Mesothelial cell of epicardium (in vitro differentiated cells): ENCODE measurements at places on chromosomes 3 and 15.
A peak's percentile ranks its signal among the peaks of the same experiment; 100 is the strongest.

- no peak for DNase-seq
Measured at GRCh38 chr3:189123595-189124387, 48.0 kb upstream of the TPRG1 start.

GRCh38 chr15:100863796-100864267 lies 15.8 kb upstream of the ALDH1A3 start:
- DNase-seq: no peak

DNA sequence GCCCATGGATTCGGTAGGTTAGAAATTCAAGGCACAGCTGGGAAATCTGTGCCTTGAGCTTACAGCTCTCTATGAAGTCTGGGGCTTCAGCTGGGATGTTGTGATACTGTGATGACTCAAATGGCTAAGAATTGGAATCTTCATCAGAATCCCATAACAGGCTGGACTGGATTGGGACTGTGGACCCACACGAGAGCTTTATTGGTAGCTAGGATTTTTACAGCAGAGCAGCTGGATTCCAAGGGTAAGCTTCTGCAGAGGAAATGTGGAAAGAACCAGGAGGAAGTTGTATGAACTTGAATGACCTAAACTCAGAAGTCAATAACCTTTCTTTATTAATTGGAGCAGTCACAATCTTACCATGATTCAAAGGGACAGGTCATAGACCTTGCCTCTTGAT lies 1187.1 kb downstream of the ROBO1 start:
- no peak for DNase-seq

DNA sequence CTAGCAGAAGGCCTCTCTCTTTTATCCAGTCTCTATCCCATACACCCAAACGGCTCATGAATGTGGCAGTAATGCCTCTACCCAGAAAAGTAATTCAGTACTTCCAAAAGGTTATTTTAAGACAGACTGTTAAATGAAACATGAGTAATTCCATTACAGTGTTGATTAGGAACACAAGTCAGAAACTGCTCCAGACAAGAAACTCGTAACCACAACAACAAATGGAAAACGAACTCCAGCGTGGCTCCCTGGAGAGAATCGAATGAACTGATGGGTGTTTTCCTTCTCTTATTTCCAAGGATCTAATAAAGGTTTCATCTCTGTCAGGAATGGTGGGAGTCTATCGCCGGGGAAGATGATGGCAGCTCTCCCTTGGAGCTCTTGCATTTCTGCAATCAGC lies 228.4 kb downstream of the MAGI1 start:
- DNase-seq: no peak

- no peak for DNase-seq
Measured at GRCh38 chr3:14141602-14142341, 16.9 kb downstream of the TMEM43 start.

DNA sequence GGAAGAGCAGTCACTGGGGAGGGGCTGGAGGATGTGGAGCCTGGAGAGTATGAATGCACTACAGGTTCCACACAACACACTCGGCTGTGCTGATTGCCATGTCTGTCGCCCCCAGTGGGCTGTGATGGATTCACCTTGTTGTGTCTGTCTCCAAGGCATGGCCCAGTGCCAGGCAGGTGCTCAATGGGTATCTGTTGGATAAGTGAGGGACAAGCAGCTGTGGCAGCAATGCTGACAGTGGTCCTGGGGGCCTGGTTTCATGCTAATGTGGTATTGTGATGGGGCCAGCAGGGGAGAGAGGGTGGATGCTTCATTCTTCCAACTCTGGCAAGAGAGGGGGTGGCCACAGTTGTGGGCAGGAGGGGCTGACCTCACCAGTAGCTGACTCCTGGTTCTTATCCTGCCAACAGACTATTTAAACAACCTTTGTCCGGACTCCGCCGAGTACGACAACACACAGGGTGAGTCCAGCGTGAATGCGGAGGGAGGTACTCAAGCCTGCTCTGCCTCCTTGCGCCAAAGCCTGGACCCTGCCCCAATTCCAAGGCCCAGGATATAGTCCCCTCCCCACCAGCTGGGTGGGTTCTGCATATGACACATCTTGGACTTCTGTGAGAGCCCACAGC lies 47.3 kb upstream of the NR2C2 start:
- no peak for DNase-seq

- DNase-seq: no peak
Measured at GRCh38 chr3:5731100-5731499, 543.6 kb downstream of the EDEM1 start.

DNA sequence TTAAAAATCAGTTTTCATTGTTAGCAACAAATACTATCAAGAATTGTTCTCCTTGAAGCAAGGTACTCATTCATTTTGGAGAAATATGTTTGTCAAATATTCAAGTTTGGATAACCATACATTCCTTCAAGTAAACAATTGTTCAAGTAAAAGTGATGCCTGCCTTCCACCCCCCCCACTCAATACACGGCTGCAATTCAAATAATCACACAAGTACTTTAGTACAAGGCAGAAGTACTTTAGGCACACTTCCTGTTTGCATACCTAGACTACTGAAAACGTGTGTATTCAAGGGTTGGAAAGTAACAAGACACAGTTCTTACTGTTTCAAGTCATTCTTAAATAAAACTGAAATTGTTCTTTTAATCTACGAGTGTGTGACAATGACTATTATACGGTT lies 45.4 kb downstream of the TJP1 start:
- DNase-seq: no peak

DNA sequence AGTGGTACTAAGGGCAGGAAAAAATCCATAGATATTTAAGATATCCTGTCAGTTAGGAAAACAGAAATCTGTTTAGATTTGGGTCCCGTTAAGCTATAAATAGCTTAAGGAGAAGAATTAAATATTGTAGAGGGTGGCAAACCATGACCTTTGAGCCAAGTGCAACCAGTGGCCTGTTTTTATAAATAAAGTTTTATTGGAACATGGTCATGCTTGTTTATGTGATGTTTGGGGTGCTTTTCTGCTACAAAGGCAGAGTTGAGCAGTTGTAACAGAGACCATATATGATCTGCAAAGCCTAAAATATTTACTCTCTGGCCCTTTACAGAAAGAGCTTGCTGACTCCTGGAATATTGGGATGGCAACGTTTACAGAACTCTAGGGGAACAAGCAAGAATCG lies 66.3 kb downstream of the SQOR start:
- DNase-seq: no peak

GRCh38 chr15:45829336-45830153 lies 194.7 kb downstream of the SQOR start:
- no peak for DNase-seq

DNA sequence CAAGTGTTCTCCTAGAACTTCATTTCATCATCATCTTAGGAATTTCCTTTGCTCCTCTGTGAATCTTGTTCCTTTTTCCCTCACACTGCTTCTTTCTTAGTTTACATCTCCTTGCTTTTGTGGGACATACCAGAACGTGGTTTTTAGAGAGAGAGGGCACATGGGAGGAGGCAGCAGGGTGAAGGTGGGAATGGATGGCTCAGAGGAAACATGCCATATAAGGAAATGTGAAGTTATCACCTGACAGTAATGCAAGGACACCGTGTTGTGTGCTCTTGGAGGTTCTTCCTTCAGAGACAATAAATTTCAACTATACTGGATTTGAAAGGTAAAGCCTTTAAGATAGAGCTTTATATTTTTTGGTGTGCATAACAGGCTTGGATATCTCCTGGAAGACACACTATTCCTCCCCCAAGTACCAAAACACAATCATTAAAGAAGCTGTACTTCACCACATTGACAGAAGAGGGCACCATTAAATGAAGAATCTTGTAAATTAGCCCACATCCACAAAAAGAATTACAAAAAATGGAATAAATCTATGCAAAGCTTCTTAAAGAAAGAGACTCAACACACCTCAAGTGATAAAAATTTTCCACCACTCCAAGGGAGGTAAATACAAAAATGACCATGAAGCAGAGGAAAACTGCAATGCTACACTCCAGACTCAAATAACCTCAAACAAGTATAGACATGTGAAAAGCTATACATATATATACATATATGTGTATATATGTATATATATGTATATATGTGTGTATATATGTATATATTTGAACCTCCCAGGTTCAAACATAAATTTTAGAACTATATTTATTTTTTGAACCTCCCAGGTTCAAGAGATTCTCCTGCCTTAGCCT lies 26.1 kb downstream of the RPL39L start:
- no peak for DNase-seq

- no peak for DNase-seq
Measured at GRCh38 chr3:145696011-145696410, 465.0 kb downstream of the PLOD2 start.

- DNase-seq: no peak
Measured at GRCh38 chr3:106215047-106215446, 346.2 kb upstream of the CBLB start.

GRCh38 chr3:64594134-64594533 lies 93.7 kb downstream of the ADAMTS9 start:
- DNase-seq: no peak

DNA sequence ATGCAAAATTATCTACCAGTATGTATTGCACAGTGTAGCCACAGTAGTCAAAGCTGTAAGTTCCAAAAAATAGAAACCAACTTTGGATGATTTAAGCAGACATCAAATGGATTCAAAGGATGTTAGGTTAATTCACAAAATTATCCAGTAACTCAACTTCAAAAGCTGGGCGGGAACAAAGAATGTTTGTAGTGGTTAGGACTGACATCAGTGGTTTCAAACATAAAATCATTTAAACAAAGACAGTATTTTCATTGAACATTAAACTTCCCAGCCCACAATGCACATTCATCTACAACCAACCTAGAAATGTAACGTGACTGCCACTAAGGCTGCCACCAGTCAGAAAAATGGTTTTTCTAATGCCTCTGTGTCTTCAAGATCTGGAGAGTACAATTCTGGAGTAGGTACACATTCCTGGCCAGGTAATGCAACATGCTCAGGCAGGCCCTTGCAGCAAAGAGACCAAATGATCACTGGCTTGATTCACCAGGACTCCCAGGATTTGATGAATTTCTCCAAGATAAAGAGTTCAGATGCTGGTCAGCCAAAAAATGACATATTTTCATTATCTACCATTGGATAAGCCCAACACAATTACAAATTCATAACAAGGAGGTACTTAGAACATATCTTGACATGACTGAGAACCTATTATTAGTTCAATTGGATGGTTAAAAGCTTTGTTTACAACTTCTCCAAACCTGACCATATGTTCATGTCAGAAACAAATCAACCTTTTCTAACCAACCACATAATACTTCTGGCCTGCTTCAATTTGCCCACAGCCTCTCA lies 189.8 kb upstream of the CNTN4 start:
- DNase-seq: no peak

DNA sequence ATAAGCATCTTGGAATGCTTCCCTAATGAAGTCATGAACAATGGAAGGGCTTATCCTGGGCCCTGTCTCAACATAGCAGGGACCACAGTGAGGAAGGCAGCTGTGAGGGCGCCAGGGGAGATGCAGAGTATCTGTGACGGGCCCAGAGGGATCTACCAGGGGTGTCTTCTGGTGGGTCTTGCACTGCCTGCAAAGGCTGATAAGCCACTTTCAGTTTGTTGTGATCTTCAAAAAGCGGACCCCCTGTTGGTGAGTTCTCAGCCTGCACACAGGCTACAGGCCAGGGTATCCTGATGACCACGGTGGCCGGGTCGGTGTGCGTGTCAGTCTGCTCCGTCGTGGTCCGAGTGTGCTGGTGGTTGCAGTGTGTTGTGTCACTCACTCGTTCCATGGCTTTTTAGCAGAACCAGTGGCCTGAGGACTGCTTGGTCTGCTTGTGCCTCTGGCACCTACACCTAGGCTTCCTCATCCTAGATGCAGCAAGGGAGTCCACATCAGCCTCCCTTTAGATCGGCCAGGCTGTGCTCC lies 46.8 kb downstream of the CHDH start:
- no peak for DNase-seq

GRCh38 chr3:160830796-160831195 lies 74.8 kb downstream of the PPM1L start:
- no peak for DNase-seq

DNA sequence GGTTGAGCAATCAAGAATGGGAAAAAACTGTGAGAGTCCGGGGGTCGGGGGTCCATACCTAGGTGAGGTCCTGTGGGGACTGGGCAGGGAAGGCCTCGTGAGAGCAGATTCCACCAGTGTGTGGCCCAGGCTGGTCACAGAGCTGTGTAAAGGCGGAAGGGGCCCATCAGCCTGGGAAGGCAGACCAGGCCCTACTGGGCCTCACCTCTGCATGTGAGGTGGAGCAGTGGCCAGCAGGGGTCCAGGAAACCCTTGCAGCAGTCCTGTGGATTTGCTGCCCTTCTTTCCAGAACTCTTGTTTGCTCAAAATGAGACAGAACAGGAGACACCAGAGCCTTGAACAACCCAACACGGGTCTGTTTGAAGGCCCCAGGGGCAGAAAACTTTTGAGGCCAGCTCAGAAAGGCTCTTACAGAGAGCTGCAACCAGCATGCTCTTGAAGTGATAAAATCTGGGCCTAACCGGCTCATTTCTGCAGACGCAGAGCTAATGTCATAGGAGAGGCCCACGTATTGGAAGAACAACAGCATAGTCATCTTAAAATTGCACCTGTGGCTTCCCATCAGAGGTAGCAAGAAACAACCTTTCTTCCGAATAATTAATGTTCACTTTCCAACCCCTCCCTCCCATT lies 30.3 kb upstream of the HHATL start:
- peak; percentile 19 for DNase-seq

DNA sequence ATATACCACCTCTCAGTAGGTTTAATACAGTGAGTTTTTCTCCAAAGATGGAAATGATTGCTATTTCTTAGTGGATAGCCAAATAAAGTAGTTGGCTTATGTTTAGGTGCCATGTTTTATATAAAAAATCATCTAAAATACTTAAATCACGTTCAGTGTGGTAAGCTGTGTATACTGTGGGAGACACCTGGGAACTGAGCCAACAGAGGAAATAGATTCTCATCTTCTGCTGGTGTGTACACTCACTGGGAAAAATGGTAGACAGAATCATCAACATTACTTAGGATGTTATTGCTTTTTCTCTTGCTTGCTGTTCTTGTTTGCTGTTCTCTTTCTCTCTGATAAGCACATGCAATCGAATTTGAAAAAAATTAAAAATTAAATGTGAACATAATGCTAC lies 112.6 kb upstream of the MB21D2 start:
- no peak for DNase-seq

GRCh38 chr3:39013289-39013688 lies 38.5 kb downstream of the SCN11A start:
- DNase-seq: no peak

GRCh38 chr3:175105066-175105465 lies 245.9 kb downstream of the NAALADL2 start:
- DNase-seq: no peak

DNA sequence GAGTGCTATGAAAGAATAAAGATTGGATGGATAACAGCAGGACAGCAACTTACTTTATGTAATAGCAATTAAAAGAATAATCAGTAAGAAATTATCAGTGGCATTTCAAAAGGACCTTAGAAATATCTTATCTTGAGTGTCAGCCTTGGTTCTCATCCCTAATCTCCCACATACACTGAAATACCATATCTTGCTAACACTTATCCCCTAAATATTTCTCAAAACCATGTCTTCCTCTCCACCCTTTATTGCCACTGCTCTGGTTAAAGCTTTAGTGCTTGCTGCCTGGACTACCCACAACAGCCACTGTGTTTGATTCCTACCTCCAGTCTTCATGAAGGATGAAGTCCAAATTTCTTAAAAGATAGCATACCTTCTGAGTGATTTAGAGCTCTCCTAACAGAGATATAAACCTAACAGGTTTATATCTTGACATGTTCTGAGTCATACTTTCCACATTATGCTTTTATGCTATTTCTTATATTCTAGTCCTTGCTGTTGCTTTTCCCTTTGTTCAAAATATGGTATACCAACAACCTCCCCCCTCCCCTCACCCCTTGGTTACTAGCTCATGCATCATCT lies 202.8 kb downstream of the RSRC1 start:
- no peak for DNase-seq
